Testis (tissue), 5 donors: ENCODE measurements at places on chromosomes 7 and 10. TPM values are rescaled to one million over a fixed set of nuclear protein-coding genes. Genes with fewer than 3 reads are reported as not detected.

The ARMC3 gene
- polyA plus RNA-seq: 63.9 TPM

The HOXA5 gene
- 7.6 TPM for polyA plus RNA-seq

The AKR1C4 gene
- polyA plus RNA-seq: 1.9 TPM

The MAGI2 gene
- polyA plus RNA-seq: 12.4 TPM

The GPR37 gene
- 41.9 TPM for polyA plus RNA-seq
